ENCODE measurements at places on chromosomes 4 and X.

GRCh38 chr4:152972821-152973628, 36.9 kb downstream of the FHDC1 start:
- no peak for DNase-seq

DNA sequence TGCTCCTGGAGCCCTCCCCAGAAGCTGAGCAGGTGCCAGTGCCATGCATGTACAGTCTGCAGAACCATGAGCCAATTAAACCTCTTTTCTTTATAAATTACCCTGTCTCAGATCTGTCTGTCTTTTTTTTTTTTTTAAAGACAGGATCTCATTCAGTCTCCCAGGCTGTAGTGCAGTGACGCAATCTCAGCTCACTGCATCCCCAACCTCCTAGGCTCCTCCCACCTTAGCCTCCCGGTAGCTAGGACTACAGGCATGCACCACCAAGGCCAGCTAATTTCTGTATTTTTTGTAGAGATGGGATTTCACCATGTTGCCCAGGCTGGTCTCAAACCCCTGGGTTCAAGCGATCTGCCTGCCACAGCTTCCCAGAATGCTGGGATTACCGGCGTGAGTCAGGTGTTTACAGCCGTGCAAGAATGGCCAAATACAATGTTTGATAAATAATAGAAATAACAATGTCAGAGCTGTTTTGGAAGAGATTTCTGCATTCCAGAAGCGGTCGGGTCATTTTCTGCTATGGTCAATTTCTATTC, 68.8 kb downstream of the SLC2A9 start:
- DNase-seq, result no peak

DNA sequence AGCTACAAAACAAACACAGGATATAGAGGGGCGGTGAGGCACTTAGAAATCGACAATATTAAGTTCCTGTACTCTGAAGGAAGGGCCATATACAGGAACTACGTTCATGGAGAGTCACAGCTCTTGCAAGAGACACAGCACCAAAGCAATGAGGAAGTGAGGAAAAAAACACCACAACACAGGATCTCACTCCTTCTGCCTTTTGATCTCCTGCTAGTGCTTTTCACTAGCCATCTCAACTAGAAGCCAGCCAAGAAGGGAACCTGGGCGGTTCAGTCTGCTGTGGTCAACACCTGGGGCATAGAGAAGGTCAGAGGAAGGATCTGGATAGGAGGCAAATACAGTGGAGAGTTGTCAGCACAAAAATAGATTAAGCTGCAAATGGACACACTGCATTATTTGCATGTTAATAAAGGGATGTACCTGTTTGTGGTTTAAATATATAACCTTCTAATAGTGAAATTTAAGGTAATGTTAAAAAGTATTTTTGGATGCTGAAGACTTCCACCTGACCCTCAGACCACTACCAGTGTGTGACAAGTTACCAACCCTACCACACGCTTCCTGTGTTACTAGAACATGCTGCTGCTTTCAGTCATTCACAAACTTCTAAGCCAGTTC, 104.6 kb downstream of the DTHD1 start:
- peak; percentile 49 for DNase-seq

DNA sequence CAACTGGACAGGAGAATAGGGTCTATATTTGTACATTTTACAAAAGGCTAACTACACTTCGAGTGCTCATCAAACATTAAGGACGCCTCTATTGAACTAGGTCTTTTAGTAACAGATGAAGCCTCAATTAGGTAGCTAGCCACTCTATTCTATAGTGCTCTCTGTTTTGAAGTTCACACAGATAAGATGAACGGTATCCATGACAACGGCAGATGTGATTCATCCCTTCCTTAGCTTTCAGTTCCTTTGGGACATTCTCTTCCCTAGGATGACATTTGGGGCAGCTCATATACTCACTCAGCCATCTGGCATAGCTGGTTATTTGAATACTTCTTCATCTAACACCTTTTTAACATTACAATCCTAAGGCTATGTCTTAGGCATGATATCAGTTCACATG, 62.4 kb upstream of the WDFY3 start:
- no peak for DNase-seq

DNA sequence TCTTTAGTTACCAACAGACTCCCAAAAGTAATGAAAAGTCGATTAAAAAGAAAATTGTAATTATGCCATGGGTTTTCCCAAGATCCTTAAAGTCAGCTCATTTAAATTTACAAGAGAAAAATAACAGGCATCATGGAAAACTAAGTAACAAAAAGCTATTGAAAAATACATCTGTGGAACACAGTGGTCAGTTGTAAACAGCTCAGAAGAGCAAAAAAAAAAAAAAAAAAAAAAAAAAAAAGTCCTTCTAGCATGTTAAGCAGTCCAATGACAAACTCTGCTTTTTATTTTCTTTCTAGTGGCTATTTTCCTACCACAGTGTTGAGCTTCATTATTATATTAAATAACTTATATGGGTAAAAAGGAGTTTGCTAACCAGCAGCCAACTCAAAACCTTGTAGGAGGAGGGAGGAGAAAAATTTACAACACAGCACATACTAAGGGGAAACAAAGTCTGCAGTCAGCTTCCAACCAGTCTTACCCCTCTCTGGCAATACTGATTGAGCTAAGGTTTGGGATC, 44.9 kb downstream of the RASGEF1B start:
- no peak for DNase-seq

- no peak for DNase-seq
Observed at GRCh38 chr4:181661090-181661489, 582.1 kb upstream of the TENM3 start.

DNA sequence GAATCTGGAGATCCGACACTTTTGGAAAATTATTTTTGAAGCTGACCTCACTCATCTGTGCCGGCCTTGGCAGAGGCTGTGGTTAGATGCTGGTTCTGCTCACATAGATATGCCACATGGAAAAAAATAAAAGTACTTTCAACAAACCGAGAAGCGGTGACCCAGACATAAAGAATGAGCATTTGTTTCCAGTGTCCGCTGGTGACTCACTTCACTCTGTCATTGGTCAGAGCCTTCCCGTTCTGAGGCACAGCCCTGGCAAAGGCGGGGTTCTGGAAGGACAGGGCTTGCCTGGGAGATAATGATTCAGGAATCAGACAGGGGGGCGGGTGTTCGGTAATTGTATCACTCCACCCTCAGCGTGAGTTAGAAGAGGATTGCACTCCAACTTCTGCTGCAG, 172.4 kb upstream of the MXRA5 start:
- DNase-seq, result no peak

Data from activated CD4-positive, alpha-beta T cell treated with anti-CD3 and anti-CD28 coated beads, Interleukin-2, Interleukin-6, amounts not matched to agents 100 ng/mL and 50 ng/mL, durations not matched to agents 16 hours and 8 hours (primary cell).